ENCODE measurements at places on chromosomes 3 and 15.

- no peak for DNase-seq
These were observed 325.9 kb downstream of the MECOM start for GRCh38 chr3:169337500-169338078.

DNA sequence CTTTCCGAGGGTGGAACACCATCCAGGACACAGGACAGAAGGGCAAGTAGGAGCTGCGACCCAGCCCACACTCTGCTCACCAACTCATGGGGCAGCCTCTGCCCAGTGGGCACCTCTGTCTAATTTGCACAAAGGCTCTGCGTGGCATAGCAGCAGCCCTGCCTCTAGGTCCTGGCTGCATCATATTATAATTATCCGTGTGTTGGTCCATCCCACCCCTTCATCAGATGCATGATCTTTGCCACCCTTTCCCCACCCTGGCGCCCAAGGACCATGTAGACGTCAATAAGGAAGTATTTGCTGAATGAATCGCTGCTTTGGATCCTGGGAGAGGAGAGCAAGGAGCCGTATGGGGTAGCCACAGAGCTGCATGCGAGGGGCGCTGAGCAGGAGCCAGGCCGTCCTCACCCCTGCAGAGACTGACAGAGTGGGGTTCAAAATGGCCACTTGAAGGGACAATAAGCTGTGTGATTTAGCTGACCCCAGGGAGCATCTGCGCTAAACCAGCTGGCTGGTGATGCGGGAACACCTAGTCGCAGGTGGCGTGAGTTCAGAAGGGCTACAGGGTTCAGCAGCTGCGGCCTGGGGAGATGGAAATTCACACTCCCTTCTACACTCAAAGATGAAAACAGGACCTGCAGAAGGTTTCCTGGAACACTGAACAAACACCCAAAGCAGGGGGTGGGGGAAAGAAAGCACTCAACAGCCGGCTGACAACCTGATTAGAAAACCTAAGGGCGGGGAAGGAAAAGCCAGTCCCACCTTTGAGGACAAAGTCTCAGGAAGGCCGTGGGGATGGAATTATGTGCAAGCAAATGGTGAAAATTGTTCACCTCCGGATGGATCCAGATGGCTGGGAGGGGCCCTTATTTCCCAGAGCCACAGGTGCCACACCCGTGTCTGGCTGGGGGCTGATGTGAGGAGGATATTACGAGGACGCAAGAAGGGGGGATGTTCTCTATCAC lies 6.4 kb downstream of the MGLL start:
- no peak for DNase-seq

DNA sequence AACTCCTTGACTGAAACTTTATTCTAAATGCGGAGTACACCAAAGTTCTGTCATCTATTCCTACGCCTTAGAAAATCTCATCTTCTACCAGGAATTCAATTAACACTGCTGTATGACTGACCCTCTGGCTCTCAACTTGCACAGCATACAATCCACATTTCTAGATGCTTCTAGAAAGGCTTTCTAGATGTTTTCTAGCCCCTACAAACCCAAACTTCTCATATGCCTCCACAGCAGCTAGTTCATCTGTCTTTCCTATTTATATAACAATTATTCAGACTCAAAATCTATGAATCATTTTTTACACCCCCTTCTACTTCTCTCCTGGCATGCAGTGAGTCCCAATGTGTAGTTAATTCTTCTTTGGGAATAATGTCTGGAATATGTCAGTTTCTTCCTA lies 13.2 kb downstream of the INO80 start:
- DNase-seq = no peak

DNA sequence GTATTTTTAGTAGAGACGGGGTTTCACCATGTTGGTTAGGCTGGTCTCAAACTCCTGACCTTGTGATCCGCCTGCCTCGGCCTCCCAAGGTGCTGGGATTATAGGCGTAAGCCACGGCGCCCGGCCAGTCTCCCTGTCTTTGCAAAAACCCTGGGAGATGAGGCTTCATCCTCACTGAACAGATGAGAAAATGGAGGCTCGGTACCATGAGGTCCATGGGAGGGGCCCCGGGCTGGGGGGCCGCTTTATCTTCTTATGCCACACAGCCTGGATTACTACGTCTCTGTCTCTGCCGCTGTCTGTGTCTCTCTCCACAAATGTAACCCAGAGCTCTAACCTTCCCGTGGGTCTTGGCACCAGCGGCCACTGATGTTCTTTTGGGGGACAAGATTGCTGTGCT lies 39.1 kb downstream of the ABTB1 start:
- no peak for DNase-seq

DNA sequence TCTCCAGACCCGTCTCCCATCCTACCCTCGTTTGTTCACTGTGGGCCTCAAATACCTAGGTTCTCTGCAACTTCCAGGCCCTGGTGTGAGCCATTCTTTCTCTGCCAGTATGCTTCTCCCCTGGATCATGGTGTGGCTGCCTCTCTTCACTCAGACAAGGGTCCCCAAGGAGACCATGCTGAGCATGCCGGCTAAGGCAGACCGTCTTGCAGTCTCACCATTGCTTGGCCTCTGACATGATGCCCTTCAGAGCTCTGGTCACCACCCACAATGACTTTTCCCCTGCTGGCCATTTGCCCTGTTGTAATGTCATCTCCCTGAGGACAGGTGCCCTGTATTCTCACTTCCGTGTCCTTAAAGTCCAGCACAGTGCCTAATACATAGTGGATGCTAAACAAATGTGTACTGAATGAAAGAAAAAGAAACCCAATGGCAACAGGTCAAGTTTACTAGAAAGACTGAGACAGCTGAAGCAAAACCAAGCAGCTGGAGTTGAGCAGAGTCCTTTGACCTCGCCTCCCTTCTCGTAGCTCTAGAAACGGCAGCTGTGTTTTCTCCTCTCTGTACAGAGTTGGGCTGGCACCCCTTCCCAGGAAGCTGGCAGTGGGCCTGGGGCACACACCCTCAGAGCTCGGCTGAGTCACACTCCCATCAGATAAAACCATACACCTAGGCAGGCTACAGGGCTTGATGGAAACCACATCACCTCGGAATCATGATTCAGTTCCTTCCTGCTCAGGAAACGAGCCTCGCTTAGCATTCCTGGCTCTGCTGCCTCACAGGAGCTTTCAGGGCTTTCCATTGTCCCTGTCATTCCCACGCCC lies 8.6 kb downstream of the TLR9 start:
- no peak for DNase-seq

- peak; percentile 18 for DNase-seq
These were observed 24.6 kb upstream of the CORO2B start for GRCh38 chr15:68553994-68554720.

Data from amniotic stem cell (primary cell).